ENCODE measurements at places on chromosomes 1 and 21.

DNA sequence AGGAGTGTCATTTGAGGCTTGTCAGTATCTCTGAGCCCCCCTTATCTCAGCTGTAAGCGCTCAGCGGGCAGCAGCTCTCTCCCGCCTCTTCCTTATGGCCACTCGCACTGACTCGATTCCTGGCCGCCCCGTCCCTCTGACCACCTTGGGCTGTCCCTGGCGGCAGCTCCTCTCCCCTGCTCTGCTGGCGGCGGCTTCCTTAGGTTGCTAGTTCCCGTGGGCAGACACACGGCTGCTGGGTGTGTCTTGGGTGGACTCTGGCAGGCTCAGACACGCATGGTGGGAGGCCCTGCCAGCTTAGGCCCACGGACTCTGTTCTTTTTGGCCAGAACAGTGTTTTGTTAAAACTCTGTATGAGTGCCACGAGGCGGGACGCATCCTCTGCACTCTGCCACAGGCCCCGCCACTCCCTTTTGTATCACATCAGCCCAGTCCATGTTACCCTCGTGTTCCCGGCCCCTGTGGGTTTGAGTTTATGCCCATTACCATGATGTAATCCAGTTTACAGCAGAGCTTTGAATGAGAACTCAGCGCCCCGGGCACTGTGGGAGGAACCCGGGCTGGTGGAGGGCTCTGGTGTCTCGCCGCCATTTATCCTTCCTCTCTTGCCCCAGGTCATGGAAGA lies 45.9 kb downstream of the COQ8A start:
- no peak for DNase-seq

DNA sequence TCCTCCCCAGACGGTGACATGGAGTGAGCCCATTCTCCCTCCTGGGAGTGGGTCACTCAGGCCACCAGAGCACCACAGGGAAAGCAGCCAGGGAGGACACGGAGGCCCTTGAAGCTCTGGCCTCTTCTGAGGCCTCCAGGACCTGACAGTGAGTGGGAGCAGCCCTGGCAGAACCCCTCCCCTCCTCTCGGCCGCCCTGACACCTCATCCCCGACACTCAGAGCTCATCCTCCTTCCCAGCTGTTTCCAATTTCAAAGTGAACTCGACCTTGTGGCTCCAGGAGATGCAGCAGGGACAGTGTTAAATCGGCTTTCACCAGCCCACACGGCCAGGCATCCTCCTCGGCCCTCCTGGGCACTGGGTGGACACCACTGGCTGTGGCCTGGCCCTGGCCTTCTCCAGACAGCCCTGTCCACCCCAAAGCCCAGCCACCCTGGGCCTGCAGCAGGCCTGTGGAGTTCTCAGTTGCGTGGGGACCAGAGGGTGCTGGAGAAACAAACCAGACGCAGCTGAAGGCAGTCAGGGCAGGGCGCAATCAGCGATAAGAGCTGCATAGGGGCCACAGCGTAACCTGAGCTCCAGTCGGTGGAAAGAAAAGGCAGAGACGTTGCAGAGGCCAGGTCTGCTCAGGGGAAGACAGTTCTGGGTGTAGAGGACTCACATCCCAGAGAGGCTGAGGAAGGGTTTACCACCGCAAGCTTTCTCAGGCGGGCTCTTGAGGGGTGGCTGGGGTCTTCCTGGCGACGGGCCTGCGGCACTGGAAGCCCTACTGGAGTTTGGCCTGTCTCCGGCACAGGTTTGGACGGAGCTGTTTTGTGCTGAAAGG lies 27.1 kb downstream of the FTCD start:
- DNase-seq = no peak

DNA sequence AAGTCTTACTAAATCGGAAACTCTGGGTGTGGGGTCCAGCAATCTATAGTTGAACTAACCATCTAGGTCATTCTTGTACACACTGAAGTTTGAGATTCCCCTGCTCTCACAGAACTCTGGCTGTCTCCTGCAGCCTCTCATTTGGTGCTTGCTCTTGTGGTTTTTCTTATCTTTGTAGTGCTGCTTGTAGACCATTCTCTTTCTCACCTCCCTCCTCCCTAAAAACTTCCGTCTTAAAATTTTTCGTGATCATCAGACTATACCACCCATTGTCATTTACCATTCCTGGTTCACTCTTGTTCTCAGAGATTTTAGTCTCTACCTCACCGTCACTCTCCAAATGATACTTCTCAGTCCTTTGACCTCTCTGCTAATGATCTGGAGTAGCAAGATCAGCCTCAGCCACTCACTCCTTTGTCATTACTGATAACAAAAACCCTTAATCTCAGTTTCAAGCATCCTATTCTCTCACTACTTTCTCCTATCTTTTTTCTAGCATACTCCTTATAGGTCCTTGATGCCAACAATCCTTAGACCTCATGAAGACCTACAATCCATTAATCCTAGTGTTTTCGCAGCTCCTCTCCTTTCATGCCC lies 13.0 kb upstream of the EPHX4 start:
- no peak for DNase-seq

- DNase-seq = no peak
Measured at GRCh38 chr21:30251781-30252180, 31.0 kb downstream of the KRTAP24-1 start.

DNA sequence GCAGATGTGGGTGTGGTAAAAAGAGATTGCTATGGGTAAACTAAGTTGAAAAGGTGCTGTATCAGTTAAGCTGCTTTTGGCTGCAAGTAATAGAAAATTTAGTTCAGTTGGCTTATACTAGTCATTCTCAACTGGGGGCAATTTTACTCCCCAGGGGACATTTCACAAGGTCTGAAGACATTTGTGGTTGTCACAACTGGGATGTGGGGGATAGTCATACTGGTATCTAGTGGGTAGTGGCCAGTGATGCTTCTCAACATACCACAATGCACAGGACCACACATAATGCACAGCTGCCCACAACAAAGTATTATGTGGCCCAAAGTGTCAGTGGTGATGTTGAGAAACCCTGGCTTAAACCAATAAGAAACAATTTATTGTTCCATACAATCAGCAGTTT lies 31.4 kb downstream of the SERTAD4 start:
- no peak for DNase-seq

DNA sequence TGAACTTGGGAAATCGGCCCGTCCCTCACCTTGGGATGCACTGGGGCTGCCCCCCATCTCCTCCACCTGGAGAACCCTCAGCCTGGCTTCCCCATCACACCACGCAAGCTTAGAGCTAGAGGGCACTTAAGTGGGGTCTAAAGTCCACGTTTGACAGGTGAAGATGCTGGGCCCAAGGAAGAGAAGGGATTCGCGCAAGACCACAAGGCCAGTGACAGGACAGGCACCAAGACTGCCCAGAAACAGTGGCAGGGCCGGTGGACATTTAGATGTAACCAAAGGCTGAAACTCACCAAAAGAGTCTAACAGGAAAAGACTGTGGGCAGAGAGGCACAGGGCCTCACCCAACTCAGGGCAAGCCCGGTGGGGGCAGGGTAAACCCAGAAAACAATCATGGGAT lies 130.8 kb upstream of the EDN2 start:
- no peak for DNase-seq

- no peak for DNase-seq
Measured at GRCh38 chr1:13756557-13757315, 56.7 kb downstream of the PRDM2 start.

DNA sequence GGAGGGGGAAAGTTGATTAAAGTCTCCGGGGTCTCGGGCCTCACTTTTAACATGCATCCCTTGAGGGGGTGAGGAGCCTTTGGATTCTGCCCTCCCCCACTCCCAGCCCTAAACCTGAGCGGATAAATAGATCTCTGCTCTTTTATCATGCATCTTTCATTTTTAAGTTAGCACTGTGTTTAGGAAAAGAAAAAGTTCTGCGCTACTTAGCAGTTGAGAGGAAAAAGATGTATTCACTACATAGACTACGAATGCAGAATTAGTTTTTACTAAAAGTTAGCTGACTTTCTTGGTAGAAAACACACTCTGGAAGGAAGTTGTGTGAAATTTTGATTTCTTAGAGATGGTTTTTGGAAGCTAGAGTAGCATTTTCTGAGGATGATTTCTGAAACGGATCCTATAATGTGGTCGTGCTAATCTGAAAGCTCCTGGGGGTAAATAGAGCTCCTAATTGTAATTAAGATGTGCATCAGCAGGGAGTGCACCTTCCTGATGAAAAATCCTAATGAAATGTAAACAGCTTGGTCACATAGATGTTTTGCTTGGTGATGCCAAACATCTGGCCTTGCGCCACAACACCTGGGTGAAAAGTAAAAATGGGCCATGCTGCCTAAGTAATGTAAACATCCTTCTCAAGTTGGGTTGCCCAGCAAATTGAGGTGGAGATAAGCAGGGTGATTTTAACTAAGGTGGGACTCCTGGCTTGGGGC lies 1.8 kb downstream of the ROR1 start:
- no peak for DNase-seq

DNA sequence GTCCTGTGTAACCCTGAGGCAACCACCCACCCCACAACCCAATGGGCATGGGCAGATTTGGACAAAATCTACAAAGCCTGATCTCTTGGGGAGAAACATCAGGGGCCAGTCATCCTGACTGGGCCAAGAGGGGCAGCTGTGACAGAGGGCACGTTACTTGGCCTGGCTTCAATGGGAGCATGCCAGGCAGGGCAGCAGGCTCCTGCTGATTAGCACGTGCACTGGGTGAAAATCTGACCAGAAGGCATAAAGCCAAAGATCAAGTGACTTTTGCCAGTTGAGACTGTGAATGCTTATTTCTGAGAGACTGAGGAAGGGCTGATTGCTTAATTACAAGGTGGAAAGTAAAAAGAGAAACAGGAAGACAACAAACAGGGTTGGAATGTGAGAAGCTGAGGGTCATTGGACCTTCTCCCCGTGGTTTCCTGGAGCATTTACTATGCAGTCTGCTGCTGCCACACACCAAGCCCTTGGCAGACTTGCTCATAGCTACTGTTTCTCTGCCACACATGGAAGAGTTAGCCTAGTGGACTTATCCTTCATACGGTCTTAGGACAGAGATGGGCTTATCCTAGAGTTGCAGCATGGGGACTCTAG lies 39.8 kb upstream of the TNR start:
- DNase-seq = no peak

- no peak for DNase-seq
Measured at GRCh38 chr1:104874044-104874443, 1124.3 kb downstream of the AMY1C start.

GRCh38 chr1:215076322-215076721 lies 6.2 kb upstream of the KCNK2 start:
- DNase-seq = no peak

Measured in HTR-8/SVneo (cell line).